ENCODE measurements at places on chromosomes 1 and 21.

DNA sequence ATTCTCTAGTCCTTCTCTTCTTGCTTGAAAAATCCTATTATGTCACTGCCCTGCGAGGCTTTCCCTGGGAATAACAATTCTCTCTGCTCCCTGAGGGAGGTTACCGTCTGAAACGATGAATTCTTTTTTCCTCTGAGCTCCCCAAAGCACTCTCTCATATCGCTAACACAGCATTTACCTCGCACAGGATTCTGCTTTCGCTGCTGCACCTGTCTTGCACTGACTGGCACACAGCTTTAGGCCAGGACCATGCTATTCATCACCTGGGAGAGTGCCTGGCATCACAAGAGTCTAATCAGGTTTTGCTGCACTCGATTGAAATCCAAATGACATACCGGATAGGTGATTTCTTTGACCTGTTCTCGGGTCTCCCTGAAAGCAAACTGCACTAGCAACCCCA lies 52.8 kb upstream of the GNG4 start:
- DNase-seq: no peak

DNA sequence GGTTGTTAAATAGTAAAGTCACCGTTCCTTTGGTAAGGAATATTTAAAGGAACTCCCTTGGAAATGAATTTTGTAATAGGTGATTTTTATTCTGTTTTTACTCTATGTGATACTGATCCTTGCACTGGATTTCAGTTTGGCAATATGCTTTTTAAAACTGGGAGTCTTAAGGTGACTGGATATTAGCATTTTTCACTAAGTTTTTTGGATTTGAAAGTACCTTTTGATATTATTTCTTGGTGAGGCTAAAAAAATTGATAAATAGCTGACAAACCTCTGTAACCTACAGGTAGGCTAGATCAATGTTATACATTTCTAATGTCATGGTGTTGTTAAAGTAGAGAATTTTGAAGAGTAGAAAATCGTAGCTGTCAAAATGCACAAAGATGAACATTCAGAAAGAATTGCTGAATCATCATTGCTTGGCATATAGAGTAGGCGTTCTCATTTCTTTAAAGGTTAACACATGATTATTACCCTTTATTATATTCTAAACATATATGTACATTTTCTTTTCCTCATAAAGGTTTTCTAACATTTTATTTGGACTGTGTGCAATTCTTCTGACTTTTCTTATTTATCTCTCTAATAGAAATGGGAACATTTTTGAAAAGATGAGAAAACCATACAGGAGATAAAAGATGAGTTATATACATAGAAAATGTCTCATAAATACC lies 1.5 kb upstream of the DNAJB4 start:
- no peak for DNase-seq

- no peak for DNase-seq
These were observed 606 bp upstream of the FMO4 start for GRCh38 chr1:171313319-171313834.

DNA sequence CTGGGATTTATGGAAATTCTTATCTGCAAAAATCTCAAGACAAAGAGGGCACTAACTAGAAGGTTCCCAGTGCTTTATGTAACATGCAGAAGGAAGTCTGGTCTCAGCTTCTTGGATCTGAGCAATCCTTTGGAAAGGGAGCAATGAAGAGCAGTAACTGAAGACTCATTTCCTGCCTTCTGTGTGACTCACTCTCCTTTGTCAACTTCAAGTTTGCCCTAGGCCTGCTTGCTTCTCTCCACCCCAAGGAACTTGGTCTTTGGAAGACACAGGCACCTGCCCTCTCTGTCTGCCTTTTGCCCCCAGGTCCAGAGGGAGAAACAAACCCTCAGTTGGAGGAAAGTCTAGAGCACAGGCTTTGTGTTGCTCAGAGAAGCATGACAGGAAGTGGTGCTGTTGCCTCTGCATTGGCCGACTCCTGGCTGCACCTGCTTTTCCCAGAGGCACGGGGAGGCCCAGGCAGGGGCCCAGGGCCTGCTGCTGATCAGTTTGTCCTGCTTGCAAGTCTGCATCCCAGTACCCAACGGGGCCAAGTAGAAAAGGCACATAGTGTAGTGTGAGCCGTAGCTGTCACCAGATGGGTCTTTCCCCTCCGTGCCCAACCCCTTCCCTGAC lies 137.2 kb downstream of the DHRS3 start:
- no peak for DNase-seq

DNA sequence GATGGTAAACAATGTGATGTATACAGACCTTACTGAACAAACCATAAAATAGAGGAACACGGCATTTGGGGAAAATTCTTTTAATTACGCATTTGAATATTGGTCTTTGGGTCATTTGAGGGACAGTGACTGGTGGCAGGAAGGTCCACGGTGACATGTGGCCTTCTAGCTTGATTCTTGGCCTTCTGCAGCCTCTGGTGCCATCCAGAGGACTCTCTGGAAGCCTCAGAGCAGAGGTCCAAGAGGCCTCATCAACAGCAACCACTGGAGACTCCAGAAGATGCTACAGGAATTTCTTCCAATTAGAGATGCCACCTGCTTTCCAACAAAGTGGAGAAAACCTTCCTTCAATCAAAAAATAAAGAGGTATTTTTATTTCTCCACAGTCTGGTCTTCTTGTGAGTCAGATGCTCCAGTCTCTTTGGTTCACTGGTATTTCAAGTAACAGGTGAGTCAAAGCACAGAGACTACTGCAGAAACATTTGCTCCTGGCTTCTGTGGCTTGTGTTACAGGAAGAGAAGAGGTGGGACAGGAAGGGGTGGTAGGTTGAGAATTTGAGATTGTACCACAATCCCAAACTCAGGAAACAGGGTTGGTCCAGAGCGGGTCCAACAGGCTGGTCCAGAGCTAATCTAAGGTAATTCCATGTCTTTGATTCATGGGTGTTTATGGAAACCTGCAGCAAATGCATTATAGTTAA lies 2.7 kb upstream of the F5 start:
- DNase-seq: no peak

DNA sequence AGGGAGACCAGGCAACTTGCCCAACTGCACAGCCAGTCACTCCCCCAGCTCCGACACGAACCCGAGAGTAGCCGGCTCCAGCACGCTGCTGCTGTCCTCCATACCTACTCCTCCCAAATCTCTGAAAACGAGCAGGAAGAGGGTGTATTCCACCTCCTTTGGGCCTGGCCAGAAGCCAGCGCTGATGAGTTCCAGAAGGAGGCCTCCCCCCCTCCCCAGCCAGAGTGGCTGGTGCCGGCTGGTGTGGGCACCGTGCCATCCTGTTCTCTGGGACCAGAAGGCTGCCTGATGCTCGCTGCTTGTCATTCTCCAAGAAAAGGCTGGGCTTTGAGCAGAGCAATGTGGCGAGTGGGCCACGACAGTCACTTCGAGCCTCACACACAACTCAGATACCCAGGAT lies 22.2 kb downstream of the KCNN3 start:
- DNase-seq: peak; percentile 13

DNA sequence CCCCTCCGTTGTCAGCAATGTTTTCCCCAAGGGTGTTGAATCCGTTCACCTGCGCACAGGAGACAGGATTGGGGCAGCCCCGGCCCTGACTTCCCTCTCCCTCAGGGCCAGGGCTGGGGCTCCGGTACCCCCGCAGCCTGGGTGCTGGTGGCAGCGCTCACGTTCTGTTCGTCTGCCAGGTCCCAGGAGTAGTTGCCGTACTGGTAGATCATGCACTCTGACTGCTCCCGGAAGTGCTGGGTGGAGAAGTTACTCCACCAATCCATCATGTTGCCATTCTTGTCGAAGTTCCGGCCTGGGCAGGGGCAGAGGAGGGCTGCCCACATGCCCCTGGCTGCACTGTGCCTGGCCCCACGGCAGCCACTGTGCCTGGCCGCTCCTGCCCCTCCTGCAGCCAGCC lies 6.1 kb downstream of the PRXL2B start:
- no peak for DNase-seq

DNA sequence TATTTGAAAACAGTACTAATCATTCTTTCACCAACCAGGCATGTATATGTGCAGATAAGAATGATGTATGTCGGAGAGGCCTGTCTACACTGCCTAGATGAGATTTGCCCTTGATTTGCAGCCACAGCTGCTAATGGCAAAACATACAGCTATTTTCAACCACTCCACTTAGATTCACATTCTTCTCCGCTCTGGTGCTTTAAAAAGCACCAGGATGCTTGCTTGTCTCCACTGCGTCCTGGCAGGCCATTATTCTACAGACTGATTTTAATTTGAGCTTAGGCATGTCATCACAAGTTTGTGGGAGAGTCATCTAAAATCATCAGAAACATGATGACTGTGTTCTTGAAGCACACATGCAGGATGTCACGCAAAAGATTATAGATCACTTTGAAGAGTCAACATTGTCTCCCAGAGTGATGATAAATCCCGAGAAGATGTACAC lies 119.0 kb upstream of the NRIP1 start:
- no peak for DNase-seq

All from NCI-H774 (cell line).